CD8-positive, alpha-beta memory T cell (primary cell): ENCODE measurements at places on chromosomes 2 and 18.

DNA sequence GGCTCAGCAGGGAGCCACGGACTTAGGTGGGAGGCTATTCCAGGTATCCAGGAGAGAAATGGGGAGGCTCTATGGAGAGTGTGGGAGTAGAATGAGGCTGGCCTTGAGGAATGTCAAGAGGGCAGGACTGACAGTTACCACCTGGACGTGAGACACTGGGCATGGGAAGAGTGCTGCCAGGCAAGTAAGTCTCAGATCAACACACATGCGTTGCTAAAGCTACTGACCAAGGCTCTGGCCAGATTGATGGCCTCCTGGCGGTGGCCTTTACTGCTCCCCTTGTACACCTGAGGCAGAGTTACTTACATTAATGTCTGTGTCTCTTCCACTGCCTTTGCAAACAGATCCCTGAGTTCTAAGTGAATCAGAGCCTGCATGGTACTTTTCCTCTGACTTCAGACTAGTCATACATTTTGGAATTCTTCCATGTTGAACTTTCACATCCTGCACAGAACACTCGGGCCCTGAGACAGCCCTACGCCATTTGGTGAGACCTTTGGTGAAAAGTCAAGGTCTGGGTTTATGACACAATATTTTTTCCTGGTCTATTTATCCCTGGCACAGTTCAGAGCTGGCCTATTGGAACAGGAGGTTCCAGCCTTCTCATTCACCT, 398.8 kb upstream of the TRIB2 start:
- H3K4me1 ChIP-seq = peaks cover 13% of the 10 kb centered on the region
- no peak for DNase-seq
- no peaks in the 10 kb centered on the region for H3K36me3 ChIP-seq
- H3K4me3 ChIP-seq = no peak overlapping the region

DNA sequence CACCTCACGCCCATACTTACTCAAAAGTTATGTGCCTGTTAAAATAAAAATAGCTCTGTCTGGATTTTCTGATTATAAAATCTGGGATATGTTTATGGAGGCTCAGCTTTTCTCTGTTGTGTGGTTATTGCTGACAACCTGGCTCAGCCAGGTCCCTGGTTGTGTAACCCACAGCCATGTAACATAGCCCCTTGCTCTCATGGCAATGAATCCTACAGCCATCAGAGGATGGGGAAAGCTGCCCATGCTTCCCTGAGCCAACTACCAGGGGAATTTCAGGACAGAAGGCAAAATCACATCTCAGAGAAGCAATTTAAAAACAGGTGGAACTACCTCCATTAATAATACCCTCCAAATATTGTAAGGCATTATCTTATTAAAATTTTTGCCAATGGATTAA, 29.7 kb downstream of the ST8SIA5 start:
- H3K36me3 ChIP-seq = no peaks in the 10 kb centered on the region
- H3K4me1 ChIP-seq = no peaks in the 10 kb centered on the region
- no peak overlapping the region for H3K27ac ChIP-seq
- H3K27me3 ChIP-seq = no peaks in the 10 kb centered on the region

- no peaks in the 10 kb centered on the region for H3K4me1 ChIP-seq
- no peaks in the 10 kb centered on the region for H3K27me3 ChIP-seq
- no peak overlapping the region for H3K27ac ChIP-seq
- H3K36me3 ChIP-seq = no peaks in the 10 kb centered on the region
- DNase-seq = no peak
- H3K4me3 ChIP-seq = no peak overlapping the region
Observed at GRCh38 chr2:109679626-109680025, 65.5 kb downstream of the SOWAHC start.

GRCh38 chr2:238924796-238925195, 76.9 kb downstream of the TWIST2 start:
- H3K4me3 ChIP-seq = no peak overlapping the region
- peaks cover 5% of the 10 kb centered on the region for H3K27me3 ChIP-seq
- no peak overlapping the region for H3K27ac ChIP-seq

DNA sequence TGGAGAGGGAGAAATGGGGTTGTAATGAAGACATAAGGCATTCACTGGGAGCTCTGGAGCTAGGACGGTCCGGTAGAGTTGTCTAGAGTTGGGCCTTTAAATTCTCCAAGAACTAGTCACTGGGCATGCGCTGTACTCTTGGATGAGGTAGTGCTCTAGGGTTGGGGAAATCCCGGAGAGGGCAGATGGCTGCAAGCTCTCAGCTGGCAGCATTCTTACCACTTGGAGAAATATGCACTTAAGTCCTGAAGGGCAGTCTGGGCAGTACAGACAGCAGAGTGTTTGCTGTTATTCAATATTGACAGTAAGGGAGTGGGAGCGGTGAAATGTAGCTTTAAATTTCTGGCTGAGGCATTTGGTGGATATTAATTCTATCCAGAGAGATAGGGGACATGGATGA, 214.6 kb downstream of the RDH14 start:
- no peaks in the 10 kb centered on the region for H3K4me1 ChIP-seq
- DNase-seq = no peak
- no peaks in the 10 kb centered on the region for H3K36me3 ChIP-seq
- no peak overlapping the region for H3K27ac ChIP-seq
- H3K4me3 ChIP-seq = no peak overlapping the region

DNA sequence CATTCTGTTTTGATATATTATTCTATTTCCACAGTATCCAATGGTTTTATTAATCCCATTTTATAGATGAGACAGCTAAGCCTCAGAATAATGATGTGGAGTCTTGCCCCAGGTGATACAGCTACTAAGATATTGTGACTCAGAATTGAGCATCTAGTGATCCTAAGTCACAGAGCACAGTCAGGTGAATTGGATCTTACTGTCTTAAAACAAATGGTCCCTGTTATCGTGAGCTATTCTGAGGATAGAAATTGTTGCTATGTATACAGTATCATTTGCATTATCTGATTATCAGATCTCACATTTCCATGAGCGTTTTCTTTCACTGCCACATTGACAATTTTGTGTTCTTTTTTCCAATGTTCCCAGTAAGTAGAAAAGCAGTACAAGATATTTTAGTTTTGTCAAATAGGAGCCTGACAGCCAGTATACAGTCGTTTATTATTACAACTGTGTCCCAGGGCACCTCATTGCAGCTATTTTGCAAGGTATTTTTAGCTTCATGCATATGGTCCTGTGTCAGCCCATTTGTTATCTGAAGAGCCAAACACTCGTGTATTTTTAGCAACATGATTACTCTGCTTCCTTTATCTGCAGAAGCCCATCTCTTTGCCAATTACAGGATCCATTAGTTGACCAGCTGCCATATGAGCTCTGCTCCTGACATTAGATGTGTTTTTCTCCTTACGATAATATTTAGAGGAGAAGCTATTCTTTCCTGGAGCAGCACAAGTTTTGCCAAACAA, 25.1 kb upstream of the SGPP2 start:
- no peak overlapping the region for H3K4me3 ChIP-seq
- no peaks in the 10 kb centered on the region for H3K27me3 ChIP-seq
- no peaks in the 10 kb centered on the region for H3K36me3 ChIP-seq
- no peak overlapping the region for H3K27ac ChIP-seq
- DNase-seq = no peak
